ENCODE measurements at places on chromosomes 16 and 17. TPM values are rescaled to one million over a fixed set of nuclear protein-coding genes. Genes with fewer than 3 reads are reported as not detected.

Gene KRT40
- not detected for total RNA-seq

Gene TAF15
- total RNA-seq = 33.6 TPM

Gene SLFN14
- total RNA-seq = not detected

Gene SOX8
- total RNA-seq = 0.25 TPM

Gene SEZ6L2
- 28.5 TPM for total RNA-seq

Gene MMP2
- 53.0 TPM for total RNA-seq

Gene C16orf54
- total RNA-seq = not detected

- no peak for DNase-seq
Observed at GRCh38 chr17:38815576-38816193, 9.4 kb downstream of the CWC25 start.

DNA sequence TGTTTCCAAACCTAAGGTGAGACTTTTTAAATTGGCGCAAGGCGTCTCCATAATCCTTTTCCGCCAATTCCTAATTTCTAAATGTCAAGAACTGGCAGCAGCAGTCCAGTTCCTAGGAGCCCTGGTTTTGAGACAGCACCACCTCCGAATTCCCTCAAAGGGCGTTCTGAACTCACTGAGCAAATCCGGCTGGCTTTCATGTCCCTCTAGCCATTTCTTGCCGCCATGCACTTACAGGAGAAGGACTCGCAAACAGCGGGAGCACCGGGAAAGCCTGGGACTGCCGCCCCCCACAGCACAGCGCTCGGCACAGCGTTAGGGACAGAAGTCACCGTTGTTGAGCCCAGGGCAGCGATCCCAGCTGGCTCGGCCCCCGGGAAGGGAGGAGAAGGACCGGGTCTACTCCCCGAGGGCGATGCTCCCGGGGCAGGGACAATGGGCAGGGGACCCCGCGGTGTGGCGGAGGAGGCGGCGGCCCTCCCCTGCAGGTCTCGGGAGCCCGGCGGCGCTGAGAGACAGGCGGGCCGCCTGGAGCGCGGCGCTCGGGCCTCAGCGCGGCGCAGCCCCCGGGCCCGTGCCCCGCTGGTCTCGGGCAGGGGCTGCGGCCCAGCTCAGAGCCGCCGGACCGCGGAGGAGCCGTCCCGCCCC lies 545 bp downstream of the ARHGAP17 start:
- peak; percentile 44 for DNase-seq

DNA sequence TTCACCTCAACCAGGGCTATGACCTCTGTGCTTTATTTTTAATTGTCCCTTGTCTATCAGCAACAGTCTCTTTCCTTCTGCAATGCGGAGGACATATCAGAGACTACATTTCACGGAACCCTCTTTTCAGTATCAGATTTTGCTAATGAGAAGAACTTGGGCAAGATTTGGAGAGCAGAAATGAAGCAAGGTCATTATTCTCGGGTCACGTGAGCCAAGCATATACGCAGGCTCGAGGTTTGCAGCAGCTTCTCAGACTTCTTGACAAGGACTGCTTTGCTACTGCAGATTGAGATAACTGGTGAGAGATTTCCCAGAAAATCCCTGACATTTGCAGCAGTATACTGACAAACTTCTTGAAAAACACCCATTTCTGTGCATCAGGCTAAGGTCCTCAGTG lies 30.4 kb downstream of the ABCA10 start:
- DNase-seq = no peak

DNA sequence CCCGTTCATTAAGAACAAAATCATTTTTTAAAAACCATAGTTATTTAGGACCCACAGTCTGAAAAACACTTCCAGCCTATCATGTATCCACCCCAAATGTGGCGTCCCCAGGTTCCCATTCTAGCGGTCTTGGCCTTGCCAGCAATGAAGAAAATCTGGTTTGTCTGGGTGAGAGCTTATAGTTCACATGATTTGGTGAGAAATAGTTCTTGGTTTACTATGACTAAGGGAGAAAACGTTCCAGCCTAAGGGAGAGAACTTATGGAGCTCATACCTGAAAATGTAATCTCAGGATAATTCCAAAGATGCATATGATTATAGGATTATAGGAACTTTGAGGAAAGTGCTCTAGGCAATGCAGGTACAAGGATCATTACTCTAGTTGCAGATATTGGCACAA lies 4.8 kb downstream of the MARVELD3 start:
- DNase-seq = no peak

DNA sequence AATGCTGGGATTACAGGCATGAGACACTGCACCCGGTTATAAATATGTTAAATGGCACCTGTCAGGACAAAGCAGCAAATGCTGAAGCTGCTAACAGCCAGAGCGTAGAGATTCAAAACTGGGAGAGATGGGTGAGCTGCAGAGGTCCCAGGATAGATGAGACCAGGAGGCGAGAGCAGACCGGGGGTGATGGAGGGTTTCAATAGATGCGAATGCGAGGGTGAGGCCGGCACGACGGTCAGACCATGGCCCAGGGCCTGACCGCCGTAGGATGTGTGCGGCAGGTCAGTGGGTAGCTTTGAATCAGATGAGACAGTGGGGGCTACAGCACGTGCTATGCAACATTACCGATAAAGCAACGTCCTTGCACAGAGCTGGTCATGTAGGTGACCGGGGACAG lies 14.3 kb downstream of the CCDC40 start:
- DNase-seq = no peak

GRCh38 chr17:76969598-76970172 lies 101.5 kb downstream of the MGAT5B start:
- peak; percentile 41 for DNase-seq

GRCh38 chr16:75343286-75343685 lies 90.0 kb downstream of the CFDP1 start:
- peak; percentile 2 for DNase-seq

DNA sequence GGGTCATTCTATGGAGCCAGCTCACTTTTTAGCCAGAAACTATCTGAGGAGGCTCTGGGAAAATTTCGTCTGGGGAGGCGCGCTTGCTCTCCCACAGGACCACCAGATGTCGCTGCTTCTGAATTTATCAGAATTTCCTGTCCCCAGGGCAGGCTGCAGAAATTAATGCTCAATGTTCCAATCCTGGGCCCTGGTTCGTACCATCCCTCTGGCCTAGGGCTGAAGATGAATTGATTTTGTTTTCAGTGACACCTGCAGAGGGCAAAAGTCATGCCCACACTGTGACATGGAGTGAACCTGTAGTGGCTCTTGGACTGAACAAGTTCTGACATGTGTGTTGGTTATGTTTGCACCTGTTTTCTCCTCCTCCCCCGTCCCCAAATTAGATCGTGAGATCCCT lies 482.6 kb downstream of the NPIPA7 start:
- peak; percentile 16 for DNase-seq

DNA sequence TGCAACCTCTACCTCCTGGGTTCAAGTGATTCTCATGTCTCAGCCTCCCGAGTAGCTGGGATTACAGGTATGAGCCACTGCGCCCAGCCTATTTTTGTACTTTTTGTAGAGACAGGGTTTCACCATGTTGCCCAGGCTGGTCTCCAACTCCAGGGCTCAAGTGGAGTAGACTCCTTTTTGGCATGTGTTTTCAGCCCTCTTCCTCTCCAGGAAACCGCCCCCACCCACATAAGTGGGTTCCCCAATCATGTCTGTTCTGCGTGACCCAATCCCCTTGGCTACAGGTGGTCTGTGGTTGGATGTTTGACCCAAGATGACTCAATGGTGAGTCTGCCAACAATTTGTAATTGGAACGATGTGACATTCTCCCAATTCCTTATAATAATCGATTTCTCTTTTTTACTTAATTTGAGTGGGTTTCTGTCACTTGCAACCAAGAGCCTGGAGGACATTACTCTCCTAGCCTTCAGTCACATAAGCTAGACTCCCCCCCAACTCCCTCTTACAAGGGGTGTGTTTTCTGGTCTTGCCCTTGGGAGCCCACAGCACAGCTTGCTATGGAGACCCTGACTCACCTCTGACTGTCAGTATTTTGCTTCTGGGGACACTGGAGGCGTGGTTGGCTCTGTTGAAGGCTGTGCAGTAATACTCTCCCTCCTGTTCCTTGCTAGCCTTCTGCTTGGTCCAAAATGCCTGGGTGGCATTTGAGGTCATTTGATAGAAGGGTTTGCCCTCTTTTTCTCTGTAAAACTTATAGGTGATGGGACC lies 34.9 kb downstream of the PECAM1 start:
- DNase-seq = peak; percentile 88

GRCh38 chr17:60665602-60666001 lies 12.0 kb upstream of the BCAS3 start:
- no peak for DNase-seq

- no peak for DNase-seq
Observed at GRCh38 chr16:79394206-79394605, 206.3 kb downstream of the MAF start.

DNA sequence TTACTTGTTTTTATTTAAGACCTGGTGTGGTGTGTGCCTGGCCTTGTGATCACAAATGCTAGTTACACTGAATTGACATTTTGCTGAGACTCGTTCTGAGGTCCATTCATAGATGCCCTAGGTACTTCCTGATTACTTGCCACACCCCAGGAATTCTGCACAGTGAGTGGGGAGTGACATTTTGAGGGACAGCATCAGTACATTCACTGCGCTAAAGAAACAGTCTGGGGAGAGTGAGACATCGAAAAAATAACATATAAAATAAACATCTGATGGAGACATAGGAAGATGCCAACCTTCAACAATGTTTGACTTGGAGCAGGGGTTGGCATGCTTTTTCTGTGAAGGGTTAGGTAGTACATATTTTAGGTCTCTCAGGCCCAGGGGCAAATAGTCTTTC lies 30.4 kb downstream of the ABCC1 start:
- peak; percentile 52 for DNase-seq

DNA sequence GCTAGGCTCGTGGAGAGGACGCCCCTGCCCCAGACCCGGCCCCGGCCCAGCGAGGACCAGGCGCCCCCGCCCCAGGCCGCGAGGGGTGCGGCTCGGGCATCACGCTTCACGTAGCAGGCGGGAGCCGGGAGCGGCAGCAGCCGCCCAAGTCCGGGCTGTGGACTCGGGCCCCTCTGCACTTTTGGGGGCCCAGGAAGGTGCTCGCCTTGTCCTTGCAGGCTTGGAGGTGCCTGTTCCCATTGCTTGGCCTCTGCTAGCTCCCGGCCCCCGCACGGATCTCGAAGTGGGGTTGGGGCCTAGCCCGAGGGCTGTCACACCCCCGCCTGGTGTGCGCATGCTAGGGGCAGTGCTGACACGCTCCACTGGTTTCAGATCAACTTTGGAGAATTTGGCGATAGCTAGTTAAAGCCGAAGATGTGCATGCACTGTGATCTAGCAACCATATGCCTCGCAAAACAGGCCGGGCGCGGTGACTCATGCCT lies 55.7 kb downstream of the WSB1 start:
- DNase-seq = no peak

DNA sequence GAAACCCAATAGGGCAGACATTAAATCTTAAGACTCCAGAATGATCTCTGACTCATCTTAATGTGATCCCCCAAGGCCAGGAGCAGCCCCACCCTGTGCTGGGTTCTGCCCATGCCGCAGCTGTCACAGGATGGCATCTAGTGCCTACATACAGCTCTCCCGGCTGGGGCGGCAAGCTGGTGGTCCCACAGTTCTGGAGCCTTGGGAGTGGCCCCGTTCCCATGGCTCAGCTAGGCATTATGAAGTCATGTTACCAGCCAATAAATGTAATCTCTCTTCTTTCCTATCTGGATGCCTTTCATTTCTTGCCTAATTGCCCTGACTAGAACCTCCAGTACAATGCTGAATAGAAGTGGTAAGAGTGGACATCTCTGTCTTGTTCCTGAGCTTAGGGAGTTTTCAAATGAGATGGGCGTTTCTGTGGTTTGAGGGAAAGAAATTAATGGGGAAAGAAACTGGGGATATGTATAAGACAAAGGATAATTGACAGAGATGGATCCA lies 95.7 kb upstream of the DNAH17 start:
- peak; percentile 45 for DNase-seq

DNA sequence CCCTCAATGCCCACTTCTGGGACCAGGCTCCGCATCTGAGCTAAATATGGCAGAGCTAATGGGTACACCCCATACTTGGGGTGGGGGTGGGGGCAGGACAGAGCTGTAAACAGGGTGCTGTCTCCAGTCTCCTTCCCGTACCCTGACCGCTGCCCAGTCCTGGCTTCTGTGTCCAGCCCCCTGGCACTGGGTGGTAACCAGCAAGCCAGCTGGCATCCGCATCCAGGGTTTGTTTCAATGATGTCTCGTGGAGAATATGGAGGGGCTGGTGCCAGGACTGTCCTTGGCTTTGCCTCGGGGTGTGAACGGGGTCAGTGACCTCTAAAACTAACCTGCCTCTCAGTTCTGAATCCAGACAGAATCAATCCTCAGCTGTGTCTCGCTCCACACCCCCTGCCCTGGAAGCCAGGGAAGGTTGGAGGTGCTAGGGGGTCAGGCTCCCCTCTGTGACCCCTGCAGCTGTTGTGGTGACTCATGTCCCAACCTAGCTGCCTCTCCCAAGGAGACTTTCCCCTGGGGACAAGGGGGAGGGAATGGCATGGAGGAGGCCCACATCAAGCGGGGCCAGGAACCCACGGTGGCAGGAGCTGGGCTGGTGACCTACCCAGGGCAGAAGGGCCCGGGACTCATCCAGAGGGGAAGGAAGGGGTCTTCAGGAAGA lies 1.5 kb upstream of the PNMT start:
- DNase-seq = peak; percentile 79

DNA sequence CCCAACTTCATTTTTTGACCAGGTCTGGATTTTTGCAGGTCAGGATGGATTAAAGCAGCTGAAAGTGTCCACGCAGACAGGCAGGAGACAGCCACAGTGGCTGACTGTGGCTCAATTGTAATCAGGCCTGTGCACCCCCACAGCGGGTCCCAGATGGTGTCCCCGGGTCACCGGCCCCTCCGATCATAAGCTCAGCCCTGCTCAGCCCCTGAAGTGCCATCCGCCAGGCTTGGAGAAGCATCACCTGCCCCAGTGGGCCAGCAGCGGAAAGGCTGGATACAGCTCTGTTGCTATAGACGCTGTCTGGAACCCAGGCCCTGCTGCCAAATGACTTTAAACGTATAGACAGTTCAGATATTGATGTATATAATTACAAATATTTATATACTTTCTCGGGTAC lies 60.6 kb downstream of the RPH3AL start:
- DNase-seq = no peak

- no peak for DNase-seq
Observed at GRCh38 chr17:37180376-37180775, 195.4 kb upstream of the C17orf78 start.

DNA sequence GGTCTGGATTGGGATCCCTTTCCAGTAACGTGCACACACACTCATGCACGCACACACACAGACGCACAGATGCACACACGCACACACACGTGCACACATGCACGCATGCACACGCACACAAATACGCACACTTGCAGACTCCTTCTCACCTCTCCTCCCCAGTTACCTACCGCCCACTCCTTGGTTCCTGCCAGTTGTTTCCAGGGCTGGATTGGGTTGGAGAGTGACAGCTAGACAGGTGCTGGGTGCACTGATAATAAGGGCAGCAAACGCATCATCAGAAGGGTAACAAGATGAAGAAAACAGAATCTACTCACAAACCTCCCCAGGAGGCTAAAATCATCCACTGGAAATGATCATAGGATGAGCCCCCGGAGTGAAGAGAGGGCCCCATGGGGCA lies 45.0 kb downstream of the HSBP1 start:
- DNase-seq = no peak
